ENCODE measurements at places on chromosomes 11 and 22.
A peak's percentile ranks its signal among the peaks of the same experiment; 100 is the strongest.

GRCh38 chr11:65781152-65781961, 581 bp upstream of the AP5B1 start:
- H3K27ac ChIP-seq = peak overlapping the region; percentile 89
- peaks cover 27% of the 10 kb centered on the region for H3K4me1 ChIP-seq
- H3K27me3 ChIP-seq = peaks cover 8% of the 10 kb centered on the region

- DNase-seq = no peak
- H3K4me1 ChIP-seq = no peaks in the 10 kb centered on the region
- H3K27me3 ChIP-seq = no peaks in the 10 kb centered on the region
- no peak overlapping the region for H3K27ac ChIP-seq
- H3K36me3 ChIP-seq = no peaks in the 10 kb centered on the region
These were observed 47.0 kb upstream of the LINC01488 start for GRCh38 chr11:69434471-69434931.

GRCh38 chr11:84316866-84317555, 1030.8 kb upstream of the CCDC90B start:
- no peaks in the 10 kb centered on the region for H3K36me3 ChIP-seq
- H3K27ac ChIP-seq = no peak overlapping the region
- H3K4me3 ChIP-seq = peak overlapping the region; percentile 10

- H3K4me3 ChIP-seq = no peak overlapping the region
- peaks cover 44% of the 10 kb centered on the region for H3K4me1 ChIP-seq
- no peaks in the 10 kb centered on the region for H3K36me3 ChIP-seq
- DNase-seq = no peak
These were observed 62.2 kb downstream of the PARVA start for GRCh38 chr11:12439615-12440014.

DNA sequence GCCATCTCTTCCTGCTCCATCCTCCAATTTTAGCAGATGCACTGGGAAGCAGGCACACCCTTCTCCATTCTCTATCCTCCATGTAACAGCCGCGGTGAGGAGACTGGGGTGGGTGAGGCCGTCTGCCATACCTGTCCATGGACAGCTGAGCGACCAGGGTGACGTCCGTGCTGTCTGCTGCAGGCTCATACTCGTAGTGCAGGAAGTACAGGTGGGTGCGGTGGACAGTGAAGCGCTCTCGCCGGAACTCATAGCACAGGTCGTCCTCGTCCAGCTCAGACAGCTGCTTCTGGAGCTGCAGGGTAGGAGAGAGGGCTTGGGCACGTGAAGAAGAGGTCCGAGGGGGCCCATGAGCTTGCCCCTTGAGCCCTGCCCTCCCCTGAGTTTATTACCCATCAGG, 257.8 kb upstream of the SYN3 start:
- no peak overlapping the region for H3K27ac ChIP-seq
- no peaks in the 10 kb centered on the region for H3K27me3 ChIP-seq
- no peaks in the 10 kb centered on the region for H3K4me1 ChIP-seq
- DNase-seq = no peak
- peaks cover 58% of the 10 kb centered on the region for H3K36me3 ChIP-seq

GRCh38 chr22:37371491-37371890, 55.8 kb downstream of the ELFN2 start:
- H3K4me1 ChIP-seq = no peaks in the 10 kb centered on the region
- H3K27me3 ChIP-seq = peaks cover 12% of the 10 kb centered on the region
- no peaks in the 10 kb centered on the region for H3K36me3 ChIP-seq
- no peak overlapping the region for H3K4me3 ChIP-seq
- H3K27ac ChIP-seq = no peak overlapping the region
- peak; percentile 41 for DNase-seq

DNA sequence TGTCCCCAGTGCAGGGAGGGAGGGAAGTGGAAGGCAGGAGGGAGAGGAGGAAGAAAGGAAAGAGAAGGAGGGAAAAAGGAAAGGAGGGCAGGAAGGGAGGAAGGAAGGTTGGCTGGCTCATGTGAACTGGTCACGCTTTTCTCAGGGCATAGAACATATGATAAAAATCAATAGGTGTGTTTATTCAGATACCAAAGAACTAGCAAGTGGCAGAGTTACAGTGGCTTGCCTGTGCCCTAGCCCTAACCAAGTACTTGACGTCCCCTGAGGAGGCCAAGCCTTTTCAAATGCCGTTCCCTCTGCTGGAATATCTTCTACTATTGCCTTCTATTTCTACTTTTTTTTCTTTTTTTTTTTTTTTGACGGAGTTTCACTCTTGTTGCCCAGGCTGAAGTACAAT, 33.5 kb downstream of the CHRDL2 start:
- no peaks in the 10 kb centered on the region for H3K27me3 ChIP-seq
- H3K4me1 ChIP-seq = peaks cover 32% of the 10 kb centered on the region
- no peaks in the 10 kb centered on the region for H3K36me3 ChIP-seq
- no peak overlapping the region for H3K27ac ChIP-seq

GRCh38 chr11:7275133-7275532, 23.4 kb downstream of the SYT9 start:
- no peaks in the 10 kb centered on the region for H3K36me3 ChIP-seq
- H3K4me1 ChIP-seq = no peaks in the 10 kb centered on the region
- H3K27ac ChIP-seq = no peak overlapping the region
- no peak for DNase-seq
- no peak overlapping the region for H3K4me3 ChIP-seq

DNA sequence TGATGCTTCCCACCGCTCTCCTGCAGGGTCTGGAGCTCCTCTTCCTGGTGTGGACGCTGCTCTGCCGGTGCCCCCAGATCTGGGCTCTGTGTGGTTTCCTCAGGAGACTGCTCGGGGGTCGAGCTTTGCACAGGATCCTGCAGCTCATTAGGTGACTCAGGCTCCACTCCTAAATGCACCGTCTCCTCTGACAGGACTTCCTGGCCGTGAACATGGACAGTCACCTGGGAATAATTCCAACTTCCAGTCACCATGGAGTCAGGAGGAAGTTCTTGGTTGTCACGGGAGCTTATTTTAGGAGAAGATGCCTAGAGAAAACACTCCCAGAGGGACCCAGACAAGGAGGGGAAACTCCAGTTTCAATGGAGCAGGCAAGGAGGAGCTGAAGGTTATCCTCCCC, 11.9 kb downstream of the ZNF202 start:
- H3K4me1 ChIP-seq = no peaks in the 10 kb centered on the region
- H3K4me3 ChIP-seq = no peak overlapping the region
- no peak for DNase-seq
- no peak overlapping the region for H3K27ac ChIP-seq
- no peaks in the 10 kb centered on the region for H3K27me3 ChIP-seq

GRCh38 chr11:76667856-76668255, 2.7 kb downstream of the LRRC32 start:
- no peaks in the 10 kb centered on the region for H3K36me3 ChIP-seq
- peaks cover 57% of the 10 kb centered on the region for H3K4me1 ChIP-seq
- peak overlapping the region; percentile 78 for H3K27ac ChIP-seq
- no peak for DNase-seq
- peaks cover 35% of the 10 kb centered on the region for H3K27me3 ChIP-seq

DNA sequence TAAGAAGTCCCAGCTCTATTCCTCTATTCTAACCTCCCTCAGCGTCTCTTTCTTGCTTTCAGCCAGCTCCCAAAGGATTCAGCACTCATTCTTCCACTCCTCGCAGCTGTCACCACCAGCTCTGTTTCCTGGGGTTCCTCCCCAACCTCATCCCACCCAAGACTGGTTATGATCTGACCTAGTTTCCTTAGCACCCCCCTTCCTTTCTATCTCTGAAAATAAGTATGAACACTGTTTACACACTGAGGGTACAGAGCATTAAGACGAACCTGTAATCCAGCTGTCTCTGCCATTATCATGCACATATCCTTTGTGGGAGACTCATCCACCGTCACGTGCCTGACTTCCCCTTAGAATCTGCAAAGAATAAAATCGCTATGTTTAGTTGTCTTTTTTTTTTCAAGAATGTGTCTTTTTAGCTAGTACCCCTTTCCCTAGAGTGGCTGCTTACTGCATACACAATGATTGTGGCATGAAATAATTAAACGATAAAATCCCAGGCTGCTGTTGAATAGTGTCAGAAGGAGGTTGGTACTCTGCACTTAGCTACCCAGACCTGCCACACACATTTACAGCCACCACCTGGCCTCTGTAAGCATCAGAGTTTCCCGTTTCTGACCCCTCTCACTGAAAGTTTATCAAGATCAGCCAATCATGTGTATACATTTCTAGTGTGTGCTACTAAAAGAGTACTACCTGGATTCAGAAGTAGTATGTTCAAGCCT, 26.9 kb upstream of the CSTF3 start:
- no peak overlapping the region for H3K27ac ChIP-seq
- H3K36me3 ChIP-seq = no peaks in the 10 kb centered on the region
- no peaks in the 10 kb centered on the region for H3K4me1 ChIP-seq
- no peak for DNase-seq
- no peak overlapping the region for H3K4me3 ChIP-seq
- no peaks in the 10 kb centered on the region for H3K27me3 ChIP-seq

- DNase-seq = peak; percentile 46
- no peaks in the 10 kb centered on the region for H3K36me3 ChIP-seq
- H3K4me3 ChIP-seq = peak overlapping the region; percentile 55
- H3K27ac ChIP-seq = no peak overlapping the region
These were observed 33.0 kb upstream of the PRR5 start for GRCh38 chr22:44668886-44669521.

GRCh38 chr22:20111045-20111688, 4.7 kb upstream of the RANBP1 start:
- no peak overlapping the region for H3K4me3 ChIP-seq
- DNase-seq = no peak
- no peaks in the 10 kb centered on the region for H3K27me3 ChIP-seq
- peaks cover 32% of the 10 kb centered on the region for H3K4me1 ChIP-seq
- no peak overlapping the region for H3K27ac ChIP-seq

DNA sequence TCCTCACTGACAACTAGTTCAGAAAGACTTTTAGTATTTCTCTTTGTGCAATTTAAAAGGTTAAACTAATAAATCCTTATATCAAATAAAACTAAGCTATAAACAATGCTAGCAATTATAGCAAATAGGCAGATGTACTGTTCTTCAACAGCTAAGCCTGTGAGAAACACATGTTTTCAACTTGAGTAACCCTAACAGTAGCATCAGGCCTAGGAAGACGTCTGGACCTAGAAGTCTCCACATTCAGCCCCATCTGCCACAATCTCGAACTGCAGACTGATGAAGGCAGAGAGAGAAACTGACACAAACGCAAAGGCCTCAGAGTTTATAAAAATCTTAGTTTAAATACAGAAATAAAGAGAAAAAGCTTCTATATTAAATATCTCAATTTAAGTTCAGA, 2.5 kb downstream of the ST13 start:
- peaks cover 42% of the 10 kb centered on the region for H3K4me1 ChIP-seq
- DNase-seq = no peak
- peaks cover 16% of the 10 kb centered on the region for H3K36me3 ChIP-seq
- H3K27me3 ChIP-seq = no peaks in the 10 kb centered on the region

DNA sequence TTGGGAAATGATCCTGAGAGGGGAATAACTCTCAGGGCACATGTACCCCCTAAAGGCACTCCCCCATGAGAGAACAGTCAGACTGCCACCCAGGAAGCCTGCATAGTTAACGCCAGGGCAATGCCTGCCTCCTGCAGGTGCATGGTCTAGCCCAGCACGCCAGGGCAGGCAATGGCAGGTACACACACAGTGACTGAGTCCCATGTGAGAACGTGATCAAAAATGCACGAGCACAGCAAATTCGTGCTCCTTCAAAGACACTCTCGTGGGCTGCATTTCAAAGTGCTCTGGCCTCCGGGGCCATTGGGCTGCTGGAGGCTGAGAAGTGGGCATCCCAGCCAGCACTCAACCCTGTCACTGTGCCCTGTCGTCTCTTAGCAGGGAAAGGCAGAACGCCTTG, 79.7 kb downstream of the SHANK2 start:
- DNase-seq = no peak
- H3K4me1 ChIP-seq = no peaks in the 10 kb centered on the region
- H3K27me3 ChIP-seq = no peaks in the 10 kb centered on the region
- no peaks in the 10 kb centered on the region for H3K36me3 ChIP-seq
- H3K4me3 ChIP-seq = no peak overlapping the region
- H3K27ac ChIP-seq = no peak overlapping the region

DNA sequence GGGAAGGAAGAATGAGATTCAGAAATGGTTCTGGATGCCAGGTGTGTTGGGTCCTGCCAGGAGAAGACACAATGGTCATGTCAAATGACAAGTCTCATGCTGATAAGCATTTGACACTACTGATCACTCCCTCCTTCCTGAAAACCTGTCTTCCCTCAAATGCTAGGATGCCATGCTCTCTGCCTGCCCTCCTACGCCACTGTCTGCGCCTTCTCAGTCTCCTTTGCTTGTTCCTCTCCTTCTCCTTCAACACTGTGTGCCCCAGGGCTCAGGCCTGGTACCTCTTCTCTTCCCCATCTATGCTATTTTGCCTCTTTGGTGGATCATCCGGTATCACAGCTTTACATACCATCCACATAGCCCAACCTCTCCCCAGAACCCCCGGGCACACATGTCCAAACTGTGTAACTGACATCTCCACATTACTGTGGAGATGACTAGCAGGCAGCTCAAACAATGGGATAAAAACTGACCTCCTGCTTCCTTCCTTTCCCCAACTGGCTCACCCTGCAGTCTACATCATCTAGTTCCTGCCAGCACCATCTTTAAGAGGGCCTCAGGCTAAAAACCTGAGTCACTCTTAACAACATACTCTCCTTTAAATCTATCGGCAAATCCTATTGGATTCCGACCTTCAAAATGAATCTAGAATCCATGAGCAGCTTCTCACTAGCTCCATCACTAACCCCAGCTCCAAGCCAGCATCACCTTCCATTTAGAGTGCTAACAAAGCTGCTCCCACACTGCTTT, 8.2 kb downstream of the AP1B1 start:
- no peak overlapping the region for H3K27ac ChIP-seq
- DNase-seq = no peak
- H3K4me3 ChIP-seq = no peak overlapping the region
- H3K27me3 ChIP-seq = no peaks in the 10 kb centered on the region
